ENCODE measurements at places on chromosomes 13 and 19. TPM values are rescaled to one million over a fixed set of nuclear protein-coding genes. Genes with fewer than 3 reads are reported as not detected.

GRCh38 chr13:109746364-109746763, 40.0 kb downstream of the IRS2 start:
- DNase-seq: no peak

DNA sequence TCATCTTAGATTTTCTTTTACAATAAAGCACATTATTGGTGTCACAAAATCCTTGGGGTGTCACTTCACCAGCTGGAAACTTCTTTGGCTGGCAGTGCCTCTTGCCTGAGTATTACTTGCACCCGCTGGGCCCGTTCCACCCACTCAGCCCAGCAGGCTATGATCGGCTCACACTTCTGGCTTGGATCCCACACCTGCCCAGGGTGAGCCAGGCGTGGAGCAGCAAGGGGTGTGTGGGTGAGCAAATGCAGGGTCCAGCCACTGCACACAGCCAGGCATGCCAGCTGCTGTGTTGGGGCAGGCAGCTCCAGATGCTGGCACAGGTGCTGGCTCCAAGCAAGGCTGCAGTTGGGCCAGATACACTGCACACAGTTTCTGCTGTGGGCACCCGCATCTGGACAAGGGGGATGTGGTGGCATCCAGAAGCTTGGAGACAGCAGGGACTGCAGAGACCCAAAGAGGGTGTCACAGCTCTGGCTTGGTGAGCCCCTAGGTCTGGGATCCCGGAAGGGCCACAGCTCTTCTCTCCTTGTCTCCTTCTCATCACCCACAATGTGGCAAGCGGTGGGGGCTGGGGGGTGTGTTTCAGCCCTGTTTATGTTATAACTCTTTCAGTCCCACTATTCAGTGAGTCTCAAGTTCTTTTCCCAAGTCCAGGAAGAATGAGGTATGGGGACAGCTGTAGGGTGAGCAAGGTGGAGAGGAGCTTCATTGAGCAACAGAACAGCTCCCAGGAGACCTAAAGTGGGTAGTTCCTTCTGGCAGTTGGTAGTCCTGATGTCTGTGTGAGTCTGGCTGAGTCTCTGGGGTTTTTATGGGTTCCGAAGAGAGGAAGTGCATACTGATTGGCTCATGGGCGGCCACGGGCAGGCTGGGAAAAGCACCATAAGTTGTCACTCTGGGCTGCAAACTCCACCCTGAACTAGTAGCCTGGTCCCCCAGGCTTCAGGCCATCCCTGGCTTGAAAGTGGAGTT, 25.3 kb upstream of the TBC1D4 start:
- DNase-seq: no peak

DNA sequence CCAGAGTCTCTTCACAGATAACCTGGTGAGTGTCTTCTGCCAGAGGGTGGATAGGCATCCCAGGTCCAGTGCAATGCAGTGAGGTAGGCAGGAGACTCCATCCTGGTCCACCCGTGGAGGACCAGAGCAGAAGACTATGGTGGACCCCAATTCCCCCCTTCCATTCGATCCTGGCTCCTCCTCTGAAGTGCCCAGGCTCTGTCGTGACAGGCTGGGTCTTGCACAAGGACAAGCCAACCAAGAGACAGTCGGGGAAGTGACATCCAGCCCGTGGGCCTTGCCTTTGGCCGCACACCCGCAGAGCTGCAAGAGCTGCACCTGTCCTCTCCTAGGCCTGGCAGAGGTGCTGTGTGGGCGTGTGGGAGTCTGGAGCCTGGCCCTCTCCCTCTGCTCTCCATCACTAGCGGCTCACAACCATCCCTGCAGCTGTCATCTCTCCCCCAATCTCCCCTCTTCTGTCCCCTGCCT, 3.1 kb downstream of the ZNF784 start:
- DNase-seq: no peak

DNA sequence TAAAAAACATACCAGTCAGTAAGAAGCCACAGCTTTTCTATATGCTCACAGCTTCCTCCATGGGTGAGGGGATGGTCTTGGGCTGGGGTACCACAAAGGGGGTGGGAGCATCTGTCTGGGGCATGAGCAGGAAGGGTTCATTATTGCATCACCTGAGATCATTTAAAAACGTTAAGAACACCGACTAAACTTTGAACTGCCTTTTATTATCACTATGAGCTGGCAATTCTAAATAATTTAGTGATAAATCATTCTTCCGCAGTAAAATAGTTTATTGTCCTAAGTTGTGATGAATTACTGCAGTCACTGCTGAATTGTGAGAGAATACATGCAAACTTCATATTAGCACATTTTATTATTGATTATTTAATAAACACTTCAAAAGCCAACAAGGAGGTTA, 71.6 kb downstream of the KL start:
- DNase-seq: no peak

The ZNF90 gene
- 1.1 TPM for total RNA-seq

DNA sequence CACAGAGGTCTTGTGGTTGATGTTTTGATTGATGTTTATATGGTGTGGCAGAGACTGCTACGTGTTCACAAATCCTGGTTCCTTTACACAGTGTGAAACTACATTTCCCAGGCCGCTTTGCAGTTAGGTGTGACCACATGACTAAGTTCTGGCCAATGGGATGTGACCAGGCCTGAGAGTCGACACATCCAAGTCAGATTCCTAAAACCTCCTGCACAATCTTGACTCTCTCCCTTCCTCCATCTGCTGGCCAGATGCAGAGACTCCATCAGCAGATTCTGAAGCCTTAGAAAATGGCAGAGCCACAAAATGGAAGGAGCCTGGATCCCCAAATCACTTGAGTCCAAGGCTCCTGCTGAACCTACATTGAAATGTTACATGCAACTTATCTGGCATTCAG, 12.6 kb downstream of the CD37 start:
- no peak for DNase-seq

DNA sequence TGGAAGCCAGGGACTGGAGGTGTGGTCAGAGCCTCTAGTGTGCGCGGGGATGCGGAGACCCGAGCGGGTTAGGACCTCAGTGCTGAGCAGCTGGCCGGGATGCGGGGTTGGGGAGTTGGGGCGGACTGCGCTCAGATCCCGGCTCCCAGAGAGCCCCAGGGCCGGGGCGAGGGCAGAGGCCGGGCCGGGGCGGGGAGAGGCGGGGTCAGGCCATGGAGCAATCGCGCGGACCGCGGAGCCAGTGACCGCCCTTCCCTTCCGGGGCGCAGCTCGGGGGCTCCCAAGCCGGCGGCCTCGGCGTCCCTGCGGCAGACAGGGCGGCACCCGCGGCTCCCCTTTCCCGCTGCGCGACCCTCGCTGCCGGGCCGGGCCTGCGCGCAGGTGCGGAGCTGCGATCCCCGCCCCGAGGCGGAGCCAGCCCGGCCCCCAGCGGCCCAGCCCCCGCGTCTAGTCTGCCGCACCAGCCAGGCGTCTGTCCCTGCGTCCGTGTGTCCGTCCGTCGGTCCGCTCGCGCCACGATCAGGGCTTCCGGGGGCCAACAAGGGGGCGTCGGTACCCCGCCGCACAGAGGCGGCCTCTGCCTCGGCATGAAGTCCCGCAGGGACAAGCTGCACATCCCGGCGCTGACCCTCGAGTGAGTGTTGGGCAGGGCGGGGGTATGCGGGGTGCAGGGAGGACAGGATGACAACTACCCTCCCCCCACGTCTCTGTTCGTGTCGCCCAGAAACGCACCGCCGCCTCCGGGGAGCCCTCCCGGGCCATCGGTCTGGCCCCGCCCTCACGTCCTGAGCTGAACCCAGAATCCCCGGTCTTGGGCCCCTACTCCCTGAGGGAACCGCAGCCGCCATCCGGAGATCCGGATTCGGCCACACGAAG, 12.4 kb downstream of the MAST3 start:
- DNase-seq: peak; percentile 92

- no peak for DNase-seq
Observed at GRCh38 chr13:94192431-94192975, 287.0 kb downstream of the DCT start.

DNA sequence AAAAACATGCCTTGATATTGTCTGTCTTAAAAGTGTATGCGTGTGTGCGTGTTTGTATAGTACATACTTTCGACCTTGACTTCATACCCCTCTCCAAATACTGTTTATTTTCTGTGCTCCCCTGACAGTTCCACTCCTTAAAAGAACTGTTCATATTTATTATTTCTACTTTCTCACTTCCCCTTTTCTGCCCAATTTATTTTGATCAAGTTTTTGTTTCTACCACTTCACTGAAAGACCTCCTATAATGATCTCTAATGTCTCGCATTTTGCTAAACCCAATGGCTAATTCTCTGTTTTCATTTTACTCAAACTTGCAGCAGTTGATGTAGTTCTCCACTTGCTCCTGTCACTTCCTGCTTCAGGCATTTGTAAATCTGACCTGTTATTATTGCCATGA, 426.1 kb upstream of the KLF12 start:
- no peak for DNase-seq

The WDR87 gene
- not detected for total RNA-seq

The ZNF460 gene
- total RNA-seq: 27.3 TPM

DNA sequence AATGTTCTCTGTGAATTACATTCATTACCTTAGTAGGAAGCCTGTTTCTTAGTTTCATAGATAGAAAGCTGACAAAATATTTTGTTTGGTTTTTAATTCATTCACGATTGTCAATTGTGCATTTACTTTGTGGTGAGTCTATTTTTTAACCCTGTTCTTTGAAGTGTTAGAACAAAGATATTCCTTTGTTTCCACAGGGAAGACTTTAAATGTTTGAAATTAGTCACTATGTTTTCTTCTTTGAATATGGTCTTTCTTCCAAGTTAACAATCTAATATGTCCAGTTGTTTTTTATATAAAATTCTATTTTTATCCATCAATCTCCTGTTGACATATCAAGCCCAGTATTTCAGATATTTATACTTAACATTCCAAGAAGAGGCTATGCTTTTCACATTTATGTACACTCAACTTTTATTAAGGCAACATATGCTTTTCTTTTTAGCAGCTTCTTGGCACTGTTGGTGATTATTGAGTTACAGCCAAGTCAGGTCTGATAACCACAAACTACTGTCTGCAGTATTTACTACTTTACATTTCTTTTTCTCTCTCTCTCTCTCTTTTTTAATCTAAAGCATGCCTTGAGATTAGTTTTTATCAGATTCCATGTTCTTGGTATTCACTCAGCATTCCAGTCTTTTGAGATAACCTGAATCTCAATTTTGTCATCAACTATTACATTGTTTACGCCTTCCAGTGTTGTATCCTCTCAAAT, 812.8 kb upstream of the SLC10A2 start:
- no peak for DNase-seq

The ARID3A gene
- 6.7 TPM for total RNA-seq

DNA sequence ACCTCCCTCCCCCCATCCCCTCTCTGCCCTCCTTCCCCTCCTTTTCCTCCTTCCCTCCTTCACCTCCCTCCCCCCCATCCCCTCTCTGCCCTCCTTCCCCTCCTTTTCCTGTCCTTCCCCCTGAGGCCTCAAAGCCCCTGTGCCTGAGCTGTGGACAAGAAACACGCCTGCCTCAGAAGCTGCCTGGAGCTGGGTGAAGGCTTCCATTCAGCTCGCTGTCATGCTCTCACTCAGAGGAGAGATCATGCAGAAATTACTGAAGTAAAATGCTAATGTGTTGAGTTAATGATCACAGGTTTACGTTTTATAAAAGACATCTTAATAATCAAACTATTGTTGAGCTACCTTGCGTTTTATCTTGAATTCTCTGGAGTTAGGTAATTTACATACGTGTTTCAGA, 114.5 kb downstream of the ATP11A start:
- no peak for DNase-seq

- no peak for DNase-seq
Observed at GRCh38 chr13:64801768-64802167, 2428.4 kb downstream of the PCDH9 start.

The ZNF667 gene
- 7.0 TPM for total RNA-seq

The TMEM145 gene
- 0.16 TPM for total RNA-seq

DNA sequence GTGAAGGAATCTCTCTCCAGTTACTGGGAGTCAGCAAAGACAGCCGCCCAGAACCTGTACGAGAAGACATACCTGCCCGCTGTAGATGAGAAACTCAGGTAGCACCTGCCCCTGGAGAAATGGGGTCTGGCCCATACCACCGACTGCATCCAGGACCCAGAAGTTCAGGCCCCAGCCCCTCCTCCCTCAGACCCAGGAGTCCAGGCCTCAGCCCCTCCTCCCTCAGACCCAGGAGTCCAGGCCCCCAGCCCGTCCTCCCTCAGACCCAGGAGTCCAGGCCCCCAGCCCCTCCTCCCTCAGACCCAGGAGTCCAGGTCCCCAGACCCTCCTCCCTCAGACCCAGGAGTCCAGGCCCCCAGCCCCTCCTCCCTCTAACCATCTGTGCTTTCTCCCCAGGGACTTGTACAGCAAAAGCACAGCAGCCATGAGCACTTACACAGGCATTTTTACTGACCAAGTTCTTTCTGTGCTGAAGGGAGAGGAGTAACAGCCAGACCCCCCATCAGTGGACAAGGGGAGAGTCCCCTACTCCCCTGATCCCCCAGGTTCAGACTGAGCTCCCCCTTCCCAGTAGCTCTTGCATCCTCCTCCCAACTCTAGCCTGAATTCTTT, 3.0 kb downstream of the APOC2 start:
- no peak for DNase-seq

- peak; percentile 90 for DNase-seq
Observed at GRCh38 chr19:13055213-13056051, 47.2 kb downstream of the LYL1 start.

GRCh38 chr13:34913040-34913439, 29.0 kb upstream of the NBEA start:
- DNase-seq: no peak

The SYNE4 gene
- 0.35 TPM for total RNA-seq

DNA sequence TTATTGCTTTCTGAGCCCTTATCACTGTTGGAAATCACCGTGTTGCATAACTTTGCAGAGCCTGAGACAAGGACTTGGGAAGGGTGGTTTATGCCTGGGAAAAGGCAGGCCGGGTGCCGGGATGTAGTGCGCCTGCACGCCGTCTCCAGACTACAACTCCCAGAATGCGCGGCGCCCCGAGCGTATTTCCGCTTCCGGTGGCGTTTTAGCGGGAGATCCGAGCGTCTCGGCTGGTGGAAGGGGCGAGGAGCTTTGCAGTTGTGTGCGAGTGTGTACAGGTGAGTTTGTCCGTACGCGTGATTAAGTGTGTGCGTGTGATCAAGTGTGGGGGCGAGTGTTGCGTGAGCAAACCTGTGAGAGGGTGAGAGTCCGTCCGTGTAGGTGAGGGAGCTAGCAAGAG, 75.4 kb downstream of the PEG3 start:
- peak; percentile 79 for DNase-seq

The OVOL3 gene
- total RNA-seq: not detected

DNA sequence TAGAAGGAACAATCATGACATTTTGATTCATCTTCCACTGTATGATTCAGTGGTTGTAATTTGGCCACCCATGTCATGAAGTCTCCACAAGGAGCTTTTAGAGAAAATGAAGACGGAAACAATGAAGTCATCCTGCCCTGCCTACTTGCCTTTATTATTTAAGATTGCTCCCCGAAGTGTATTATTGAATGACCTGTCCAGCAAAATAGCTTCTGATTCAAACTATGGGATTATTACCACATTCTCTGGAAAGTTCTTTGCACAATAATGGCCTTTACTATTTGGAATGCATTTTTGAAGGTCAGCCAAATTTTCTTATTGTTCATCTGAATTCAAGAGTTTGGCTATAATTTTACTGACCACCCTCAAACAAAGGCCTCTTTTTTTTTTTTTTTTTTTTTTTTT, 77.8 kb upstream of the RFC3 start:
- DNase-seq: no peak

Measured in Right ventricle myocardium inferior (tissue), 1 donor.